ENCODE measurements at places on chromosomes 13 and 19.

- no peak for DNase-seq
Measured at GRCh38 chr13:51564252-51564651, 20.0 kb upstream of the WDFY2 start.

- no peak for DNase-seq
Measured at GRCh38 chr13:93377196-93377595, 150.6 kb downstream of the GPC6 start.

DNA sequence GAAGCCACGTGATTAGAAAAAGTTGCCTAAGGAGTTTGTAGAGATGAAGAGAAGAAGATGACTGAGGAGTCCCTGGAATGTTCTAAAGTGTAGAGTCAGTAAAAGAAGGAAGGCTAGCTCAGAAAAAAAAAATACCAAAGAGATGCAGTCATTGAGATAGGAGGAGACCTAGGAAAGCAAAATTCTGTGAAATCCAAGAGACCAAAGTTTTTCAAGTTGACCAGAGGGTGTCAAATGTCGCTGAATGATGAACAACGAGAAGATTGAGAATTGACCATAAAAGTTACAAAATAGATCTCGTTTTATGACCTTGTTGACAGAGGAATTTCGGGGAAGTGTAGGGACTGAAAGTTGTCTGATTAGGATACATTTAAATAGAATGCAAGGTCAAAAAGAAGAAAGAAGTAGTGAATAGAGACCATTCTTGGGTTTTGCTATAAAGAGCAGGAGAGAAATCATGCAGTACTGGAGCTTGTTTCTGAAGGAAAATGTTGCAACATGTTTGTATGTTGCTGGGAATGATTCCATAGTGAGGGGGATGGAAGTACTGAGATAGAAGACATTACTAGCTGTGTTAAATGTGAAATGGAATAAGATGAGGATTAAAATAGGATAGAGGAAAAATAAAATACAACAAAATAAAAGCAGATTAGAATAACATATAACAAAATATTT is 30.2 kb upstream of the HTR2A start:
- DNase-seq: no peak

- no peak for DNase-seq
Measured at GRCh38 chr19:51807111-51807701, 12.2 kb downstream of the FPR3 start.

GRCh38 chr13:28494504-28494777 is 487 bp downstream of the FLT1 start:
- DNase-seq: peak; percentile 15

DNA sequence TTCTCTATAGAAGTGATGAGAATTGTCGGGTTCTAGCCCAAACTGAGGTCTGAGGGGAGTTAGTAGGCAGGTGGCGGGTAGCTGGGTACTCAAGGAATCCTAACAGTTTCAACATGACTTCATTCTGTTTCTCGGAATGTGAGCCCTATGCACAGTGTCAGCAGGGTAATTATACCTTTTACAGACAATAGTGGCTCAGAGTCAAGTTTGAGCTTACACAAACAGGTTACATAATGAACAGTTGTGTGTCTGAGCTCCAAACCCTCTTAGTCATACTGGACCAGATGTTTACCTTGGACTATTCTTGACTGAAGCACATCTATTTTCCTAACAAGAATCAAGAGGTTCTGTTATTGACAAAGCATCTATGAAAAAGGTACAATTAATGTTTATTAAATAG is 1066.7 kb upstream of the PCDH20 start:
- no peak for DNase-seq

- no peak for DNase-seq
Measured at GRCh38 chr13:99265162-99265800, 7.1 kb upstream of the GPR18 start.

GRCh38 chr19:44957526-44957925 is 2.3 kb downstream of the CLPTM1 start:
- no peak for DNase-seq

DNA sequence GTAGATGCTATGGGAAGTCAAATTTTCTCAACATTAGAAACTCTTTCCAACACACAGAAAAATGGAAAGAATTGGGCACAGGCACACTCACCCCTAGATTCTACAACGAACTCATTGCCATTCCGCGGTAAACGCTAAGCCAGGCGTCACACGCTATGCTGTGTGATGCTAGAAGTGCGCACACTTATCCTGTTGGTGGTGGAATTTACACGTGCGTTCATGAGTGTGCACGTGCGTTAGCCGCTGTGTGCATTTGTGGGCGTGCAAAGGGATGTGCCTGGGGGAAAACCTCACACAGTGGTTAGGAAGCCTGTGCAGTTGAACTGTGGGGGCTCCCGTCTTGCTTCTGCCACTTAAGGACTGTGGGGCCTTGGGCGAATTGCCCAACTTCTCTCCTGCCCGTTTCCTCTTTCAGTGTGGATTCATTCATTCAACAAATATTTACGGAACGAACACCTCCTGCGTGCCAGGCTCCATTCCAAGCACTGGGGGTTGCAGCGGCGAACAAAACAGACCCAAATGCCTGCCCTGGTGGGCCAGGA is 7.7 kb downstream of the NFILZ start:
- peak; percentile 13 for DNase-seq

DNA sequence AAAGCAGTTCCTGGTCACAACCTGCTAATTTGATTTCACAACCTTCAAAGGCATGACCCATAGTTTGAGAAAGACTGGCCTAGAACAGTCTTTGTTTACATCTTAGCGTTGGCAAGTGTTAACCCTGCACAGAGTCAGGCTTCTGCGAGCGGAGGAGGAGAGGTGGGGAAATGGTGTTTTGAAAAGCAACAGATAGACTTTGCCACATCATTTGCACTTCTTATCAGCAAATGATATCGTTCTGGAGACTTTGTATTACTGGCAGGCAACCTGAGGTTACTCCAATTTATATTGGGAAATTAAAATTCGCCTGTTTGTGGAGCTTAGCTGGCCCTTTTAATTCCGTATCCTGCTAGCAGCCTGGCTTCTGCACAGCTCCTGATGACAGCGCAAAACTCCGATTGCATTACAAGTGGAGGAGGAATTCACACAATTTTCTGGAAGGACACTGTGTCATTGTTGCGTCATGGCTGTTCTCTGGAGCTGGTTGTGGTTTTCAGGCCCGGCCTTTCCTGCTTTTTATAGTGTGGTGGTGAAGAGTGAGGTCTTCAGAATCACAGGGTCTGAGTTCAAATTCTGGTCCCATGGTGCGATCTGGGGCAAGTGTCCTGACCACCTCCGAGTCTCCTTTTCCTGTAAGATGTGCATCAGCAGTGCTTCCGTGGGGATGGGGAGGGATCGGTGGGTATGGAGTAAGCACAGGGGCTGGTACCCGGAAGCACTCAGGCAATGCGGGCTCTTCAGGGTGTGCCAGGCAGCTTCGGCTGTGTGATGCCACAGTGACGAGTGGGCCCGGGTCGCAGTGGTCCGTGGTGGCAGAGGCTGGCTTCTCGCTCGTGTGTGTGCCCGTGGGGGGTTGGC is 49.1 kb upstream of the EHD2 start:
- DNase-seq: no peak

DNA sequence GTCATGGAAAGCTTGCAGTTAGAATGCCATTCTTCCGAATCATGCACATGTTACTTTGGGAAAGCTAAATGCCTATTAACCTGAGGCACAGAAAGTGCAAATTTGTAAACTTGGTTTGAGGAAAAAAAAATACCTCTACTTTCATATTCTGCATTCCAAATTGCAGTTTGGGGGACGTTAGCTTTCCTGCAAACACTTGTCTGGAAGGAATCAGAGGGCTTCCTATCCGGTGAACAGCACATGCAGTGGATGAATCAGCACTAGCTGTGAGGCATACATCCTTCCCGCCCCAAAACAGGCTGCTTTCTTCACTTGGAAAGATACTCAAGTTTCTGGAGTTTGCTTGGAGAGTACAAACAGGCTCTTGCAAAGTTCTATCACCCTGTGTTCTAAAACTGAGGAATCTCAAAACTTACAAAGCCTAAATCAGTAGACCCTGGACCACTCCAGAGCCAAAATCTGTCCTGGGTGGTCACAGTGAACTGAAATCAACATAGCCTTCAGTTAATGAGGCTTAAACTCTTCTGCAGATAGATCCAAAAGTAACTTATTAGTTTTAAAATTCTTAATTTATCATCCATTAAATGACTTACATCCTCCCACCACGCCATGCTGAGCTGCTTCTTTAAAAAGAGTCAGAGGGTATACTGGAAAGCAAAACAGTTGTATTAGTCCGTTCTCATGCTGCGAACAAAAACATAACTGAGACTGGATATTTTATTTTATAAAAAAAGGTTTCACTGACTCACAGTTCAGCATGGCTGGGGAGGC is 802.3 kb upstream of the ARGLU1 start:
- no peak for DNase-seq

DNA sequence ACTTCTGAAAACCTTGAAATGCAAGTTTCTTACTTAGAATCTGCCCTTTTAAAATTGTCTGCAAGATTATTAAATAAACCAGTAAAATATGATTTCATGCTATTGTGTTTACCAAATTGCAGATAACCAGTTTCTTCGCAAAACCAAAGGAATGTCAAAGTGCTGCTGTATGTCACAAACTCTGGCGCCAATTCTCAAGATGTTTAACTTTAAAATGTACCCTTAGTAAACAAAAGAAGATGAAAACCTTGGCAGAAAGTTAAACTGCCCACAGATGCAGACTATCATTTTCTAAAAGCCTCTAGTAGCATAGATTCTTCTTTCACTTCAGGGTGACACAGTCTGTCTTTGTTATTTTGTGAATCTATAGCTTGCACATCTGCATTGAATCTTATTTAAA is 189.2 kb downstream of the SLITRK6 start:
- no peak for DNase-seq

- no peak for DNase-seq
Measured at GRCh38 chr19:23520441-23520840, 125.2 kb upstream of the ZNF91 start.

GRCh38 chr13:42746866-42747265 is 34.5 kb upstream of the FAM216B start:
- DNase-seq: no peak

GRCh38 chr13:97300871-97301270 is 78.7 kb downstream of the MBNL2 start:
- DNase-seq: no peak

GRCh38 chr19:49973987-49974386 is 13.0 kb upstream of the SIGLEC11 start:
- no peak for DNase-seq

GRCh38 chr13:105466376-105466775 is 1069.1 kb downstream of the EFNB2 start:
- no peak for DNase-seq

DNA sequence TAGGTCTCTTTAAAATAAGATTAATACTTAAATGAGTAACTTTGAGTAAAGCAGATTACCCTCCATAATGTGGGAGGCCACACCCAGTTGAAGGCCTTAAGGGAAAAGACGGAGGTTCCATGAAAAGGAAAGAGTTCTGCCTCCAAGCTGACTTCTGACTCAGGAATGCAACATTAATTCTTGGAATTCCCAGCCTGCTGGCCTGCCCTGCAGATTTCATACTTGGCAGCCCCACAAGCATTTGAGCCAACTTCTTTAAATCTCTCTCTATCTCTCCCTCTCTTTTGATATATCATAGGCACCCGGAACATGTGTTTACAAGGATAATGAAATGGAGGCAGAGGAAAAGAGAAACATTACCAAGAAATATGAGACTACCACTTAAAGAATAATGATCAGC is 902.3 kb upstream of the MIR17HG start:
- DNase-seq: no peak

- DNase-seq: no peak
Measured at GRCh38 chr13:41268764-41269163, 5.4 kb upstream of the MTRF1 start.

DNA sequence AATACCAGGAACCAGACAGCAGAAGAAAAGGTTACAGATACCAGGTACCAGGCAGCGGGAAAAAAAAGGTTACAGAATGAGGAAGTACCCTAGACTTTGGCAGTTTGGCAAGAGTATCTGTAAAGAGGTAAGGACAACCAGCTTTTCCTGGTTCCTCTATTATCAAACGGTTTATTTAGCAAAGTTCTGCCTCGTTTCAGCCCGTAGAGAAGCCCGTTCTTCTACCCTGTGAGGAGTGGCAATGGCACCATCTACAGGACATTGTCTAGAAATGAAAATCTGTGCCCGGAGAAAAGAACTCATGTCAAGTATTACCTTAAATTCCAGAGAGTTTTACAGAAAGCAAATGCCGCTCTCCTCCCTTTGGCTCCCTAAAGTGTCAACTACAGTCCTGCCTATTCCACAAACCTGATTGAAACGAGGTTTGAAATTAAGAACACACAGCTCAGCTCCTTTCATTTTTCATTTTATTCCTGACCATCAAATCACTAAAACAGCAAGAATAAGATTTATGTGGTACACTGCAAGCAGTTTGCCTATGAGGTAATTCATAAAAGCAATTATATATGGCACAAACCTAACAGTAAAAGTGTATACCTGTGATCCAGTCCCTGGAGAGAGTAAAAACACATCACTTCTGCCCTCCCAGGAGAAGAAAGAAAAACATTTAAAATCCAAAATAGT is 226.3 kb downstream of the SLC7A1 start:
- DNase-seq: no peak

- no peak for DNase-seq
Measured at GRCh38 chr19:55591555-55591954, 7.8 kb downstream of the FIZ1 start.

- DNase-seq: no peak
Measured at GRCh38 chr19:3968556-3969434, 2.1 kb downstream of the DAPK3 start.

- DNase-seq: no peak
Measured at GRCh38 chr19:47510516-47511127, 4.2 kb downstream of the NAPA start.

GRCh38 chr19:6532244-6532999 is 1.6 kb downstream of the TNFSF9 start:
- DNase-seq: peak; percentile 39

GRCh38 chr19:39830847-39831246 is 3.1 kb downstream of the DYRK1B start:
- DNase-seq: no peak

DNA sequence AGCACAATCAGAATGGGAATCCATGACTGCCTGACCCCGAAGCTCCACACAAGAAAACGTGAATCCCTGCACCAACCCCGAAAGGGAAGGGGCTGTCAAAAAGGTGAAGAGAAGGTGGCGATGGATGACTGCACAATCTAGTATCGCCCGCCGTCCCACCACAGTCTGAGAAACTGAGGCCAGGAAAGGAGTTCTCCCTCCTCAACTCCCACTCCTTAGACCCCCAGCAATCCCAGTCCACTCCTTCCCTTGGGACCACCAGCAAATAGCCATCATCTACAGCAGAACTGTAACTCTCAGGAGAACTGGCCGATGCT is 451 bp downstream of the NOSIP start:
- DNase-seq: no peak

DNA sequence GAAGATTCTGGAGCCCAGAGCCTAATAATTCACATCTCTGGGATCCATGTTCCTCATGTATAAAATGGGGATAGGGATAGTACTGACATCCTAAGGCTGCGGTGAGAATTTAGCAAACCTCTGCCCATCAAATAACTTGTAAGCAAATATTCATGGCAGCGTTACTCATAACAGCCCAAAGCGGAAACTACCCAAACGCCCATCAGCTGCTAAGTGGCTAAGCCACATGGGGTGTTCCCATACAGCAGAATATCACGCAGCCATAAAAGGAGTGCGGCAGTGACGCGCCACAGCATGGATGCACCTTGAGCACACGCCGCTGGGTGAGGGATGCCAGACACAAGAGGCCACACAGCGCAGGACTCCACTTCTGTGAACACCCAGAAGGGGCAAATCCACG is 19.7 kb downstream of the VRK3 start:
- DNase-seq: no peak

GRCh38 chr19:46000491-46001246 is 5.4 kb downstream of the CCDC61 start:
- DNase-seq: peak; percentile 66

GRCh38 chr13:114102521-114103288 is 29.7 kb downstream of the RASA3 start:
- no peak for DNase-seq
